ENCODE measurements at places on chromosomes 1 and 21.

GRCh38 chr1:221945669-221946068, 203.8 kb upstream of the DUSP10 start:
- no peak for DNase-seq

GRCh38 chr1:33261344-33261743, 5.1 kb downstream of the ZNF362 start:
- no peak for DNase-seq

- no peak for DNase-seq
Measured at GRCh38 chr1:186291271-186291670, 83.8 kb downstream of the TPR start.

GRCh38 chr21:45954261-45954660, 27.3 kb upstream of the COL6A1 start:
- no peak for DNase-seq

GRCh38 chr1:207857447-207857846, 53.5 kb downstream of the CD34 start:
- DNase-seq, result no peak

DNA sequence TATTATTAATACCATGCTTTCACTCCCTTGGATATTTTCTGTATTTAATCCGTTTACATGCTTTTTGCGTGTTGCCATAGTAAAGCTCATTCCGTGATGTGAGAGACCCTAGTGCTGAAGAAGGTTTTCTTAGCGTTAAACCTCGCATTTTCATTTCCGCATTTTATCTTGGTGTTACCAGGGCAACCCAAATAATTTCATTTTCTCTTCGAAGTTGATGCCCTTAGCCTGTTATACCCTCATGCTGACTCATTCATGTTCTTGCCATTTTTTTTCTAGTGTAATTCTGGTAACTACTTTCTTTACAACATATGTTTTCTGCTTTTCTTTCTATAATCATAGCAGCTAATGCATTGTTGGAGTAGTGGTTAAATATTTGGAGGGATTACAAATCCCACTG, 37.2 kb downstream of the LRRC8C start:
- DNase-seq, result no peak

DNA sequence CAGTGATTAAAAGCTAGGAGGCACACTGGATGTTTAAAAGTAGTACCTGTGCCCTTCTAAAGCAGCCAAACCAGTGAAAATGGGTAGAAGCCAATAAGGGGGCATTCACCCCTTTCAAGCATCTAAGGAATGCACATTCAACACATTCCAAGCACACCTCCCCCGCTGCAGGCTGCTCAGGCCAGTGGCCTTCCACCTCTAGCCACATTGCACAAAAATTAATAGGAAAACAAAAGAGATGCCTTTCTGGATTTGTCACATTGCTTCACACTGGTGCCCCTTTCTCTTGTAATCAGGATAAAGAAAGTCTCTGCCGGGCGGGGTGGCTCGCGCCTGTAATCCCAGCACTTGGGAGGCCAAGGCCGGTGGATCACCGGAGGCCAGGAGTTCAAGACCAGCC, 834.0 kb downstream of the USP25 start:
- DNase-seq, result no peak

DNA sequence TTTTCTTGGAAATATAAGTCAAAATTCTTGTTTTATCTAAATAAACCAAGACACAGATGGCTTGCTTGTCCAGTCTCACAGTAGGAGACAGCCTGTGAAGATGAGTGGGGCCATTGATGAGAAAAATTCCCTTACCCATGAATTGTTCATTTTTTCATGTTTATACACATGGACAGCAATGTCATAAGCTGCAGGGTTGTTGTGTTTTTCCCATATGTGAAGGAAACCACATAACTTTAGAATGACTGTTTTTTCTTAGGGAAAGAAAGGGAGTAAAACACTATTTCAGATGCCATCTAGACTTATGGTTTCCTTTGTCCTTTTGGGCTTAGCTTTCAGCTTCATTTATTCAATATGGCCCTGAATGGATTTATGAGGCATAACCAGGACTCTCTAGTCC, 622.5 kb upstream of the NR5A2 start:
- no peak for DNase-seq
